ENCODE measurements at places on chromosomes 13 and 19. TPM values are rescaled to one million over a fixed set of nuclear protein-coding genes. Genes with fewer than 3 reads are reported as not detected.

C19orf44 gene
- total RNA-seq: 4.4 TPM

SOX1 gene
- not detected for total RNA-seq

NLRP8 gene
- not detected for total RNA-seq

FAM124A gene
- 0.67 TPM for total RNA-seq

FXYD7 gene
- 0.39 TPM for total RNA-seq

ZNF836 gene
- 7.8 TPM for total RNA-seq

CCDC169 gene
- 0.07 TPM for total RNA-seq

SPTBN4 gene
- 0.69 TPM for total RNA-seq

JUND gene
- 431 TPM for total RNA-seq

GTF3A gene
- 255 TPM for total RNA-seq

CD177 gene
- not detected for total RNA-seq

SLC15A1 gene
- total RNA-seq: not detected

ATP8A2 gene
- total RNA-seq: 0.51 TPM

JAK3 gene
- 222 TPM for total RNA-seq

Data from activated T-helper 1 cell treated with anti-CD3 and anti-CD28 coated beads, Interleukin-12 subunit alpha, Interleukin-12 subunit beta, Interleukin-2, Interleukin-4 antibody, amounts not matched to agents 30 ng/mL and 10 ng/mL and 1 ng/mL, durations not matched to agents 14 hours and 24 hours and 36 hours (primary cell).